Neural crest cell (in vitro differentiated cells): ENCODE measurements at places on chromosomes 13 and 19.
A peak's percentile ranks its signal among the peaks of the same experiment; 100 is the strongest.

DNA sequence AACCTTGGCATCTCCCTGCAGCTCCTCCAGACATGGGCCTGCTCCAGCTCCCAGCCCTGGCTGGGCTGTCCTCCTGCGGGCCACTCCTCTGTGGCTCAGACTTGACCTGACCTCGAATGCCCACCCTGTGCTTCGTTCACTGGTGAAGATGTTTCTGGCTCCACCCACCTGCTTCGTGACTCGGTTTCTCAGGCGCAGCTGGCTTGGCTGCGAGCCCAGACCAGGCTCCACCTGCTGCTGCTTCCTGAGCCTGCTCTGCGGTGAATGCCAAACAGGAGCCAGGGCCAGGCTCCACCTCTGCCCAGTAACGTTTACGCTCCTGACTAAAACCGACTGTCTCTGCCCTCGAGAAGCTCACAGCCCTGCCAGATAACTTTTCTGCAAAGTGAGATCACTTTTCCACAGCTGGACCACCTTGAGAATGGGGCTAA lies 8.9 kb upstream of the RSPH6A start:
- no peak for DNase-seq

DNA sequence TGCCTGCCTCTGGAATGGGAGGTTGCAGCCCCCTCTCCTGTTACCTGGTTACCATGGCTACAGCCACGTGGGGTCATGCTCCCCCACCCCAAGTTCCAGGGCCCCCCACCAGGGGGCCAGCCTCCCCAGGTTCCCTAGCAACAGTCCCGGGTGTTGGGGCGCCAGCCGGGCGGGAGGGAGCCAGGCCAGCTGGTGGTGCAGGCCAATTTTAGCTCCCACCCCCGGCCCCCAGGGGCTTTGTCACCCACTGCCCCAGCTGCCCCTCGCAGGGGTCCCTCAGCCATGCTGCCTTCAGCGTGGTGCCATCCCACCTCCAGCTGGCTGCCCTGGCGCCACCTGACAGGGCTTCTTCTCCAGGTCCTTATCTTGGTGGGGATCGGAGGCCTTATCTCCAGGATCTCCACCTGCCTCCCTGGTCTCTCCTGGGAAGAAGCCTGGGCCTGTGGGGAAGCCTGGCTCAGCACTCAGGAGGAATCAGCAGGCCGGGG lies 3.0 kb downstream of the MARK4 start:
- DNase-seq: no peak

- DNase-seq: no peak
Observed at GRCh38 chr13:99231721-99232120, 26.5 kb downstream of the GPR18 start.

DNA sequence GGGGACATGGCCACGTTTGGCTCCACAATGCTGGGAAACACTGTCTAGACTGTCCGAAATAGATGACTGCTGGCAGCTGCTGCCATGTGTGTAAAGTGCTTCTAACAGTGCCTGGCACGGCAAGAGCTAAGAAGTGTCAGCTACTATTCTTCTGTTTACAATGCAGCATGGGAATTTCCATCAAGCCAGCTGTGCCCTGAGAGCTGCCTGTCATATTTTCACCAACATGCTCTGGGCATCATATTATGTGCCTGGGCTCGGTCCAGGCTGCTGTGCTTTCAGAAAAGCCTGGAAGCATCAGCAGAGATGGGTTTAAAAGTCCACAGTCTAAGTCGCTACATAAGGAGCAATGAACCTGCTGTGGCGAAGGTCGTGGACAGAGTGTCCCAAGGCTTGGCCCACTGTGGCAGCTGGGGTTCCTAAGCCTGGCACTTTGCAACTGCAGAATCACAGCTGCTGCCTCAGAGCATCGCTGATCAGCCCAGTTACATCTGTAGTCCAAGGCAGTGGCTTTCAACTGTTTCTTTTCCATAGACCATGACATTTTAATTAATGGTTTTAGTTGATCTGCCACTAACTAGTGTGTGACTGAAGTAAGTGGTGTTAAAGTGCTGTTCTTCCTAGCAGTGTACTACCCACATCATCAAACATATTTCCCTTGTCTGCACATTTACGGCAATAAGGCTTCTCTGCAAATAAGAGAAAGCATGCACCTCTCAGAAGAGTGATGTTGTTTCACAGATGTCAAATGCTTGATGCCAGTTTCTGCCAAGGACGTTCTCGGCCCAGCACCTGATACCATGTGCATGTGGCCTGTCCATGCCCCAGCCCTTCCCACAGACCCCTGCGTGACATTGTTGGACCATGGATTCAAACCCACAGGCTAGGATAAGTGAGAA lies 95.7 kb upstream of the C1QTNF9B start:
- no peak for DNase-seq

- no peak for DNase-seq
Observed at GRCh38 chr19:57572415-57572947, 6.2 kb downstream of the ZNF416 start.

DNA sequence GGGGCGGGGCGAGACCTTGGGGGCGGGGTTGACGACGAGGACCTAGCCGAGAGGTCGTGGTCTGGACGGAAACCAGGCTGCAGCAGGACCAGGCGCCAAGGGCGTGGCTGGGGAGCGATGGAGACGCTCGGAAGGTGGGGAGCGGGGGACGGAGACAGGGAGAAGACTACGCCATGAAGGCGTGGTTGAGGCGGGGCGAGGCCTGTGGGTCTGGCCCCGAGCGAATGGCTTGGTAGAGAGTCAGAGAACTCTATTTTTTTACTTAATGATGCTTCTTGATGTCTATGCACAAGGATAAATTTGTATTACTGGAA lies 674 bp upstream of the FBXL12 start:
- no peak for DNase-seq

DNA sequence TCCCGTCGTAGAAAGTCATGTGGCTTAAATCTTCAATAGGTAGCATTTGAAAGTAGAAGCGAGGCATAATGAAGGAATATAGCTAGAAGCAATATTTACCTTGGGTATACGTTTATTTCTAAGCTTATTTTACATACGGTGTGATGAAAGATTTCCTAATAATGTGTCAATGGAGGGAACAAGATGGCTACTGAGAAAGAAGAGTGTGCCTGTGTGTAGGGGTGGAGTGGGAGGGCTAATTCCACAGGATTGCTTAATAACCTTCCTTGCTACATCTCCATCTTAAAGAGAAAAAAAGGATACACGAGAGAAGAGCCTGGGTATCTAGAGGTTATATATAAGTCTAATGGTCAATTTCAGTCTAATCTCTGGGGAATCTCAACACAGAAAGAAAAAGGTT lies 2.0 kb downstream of the SPART start:
- no peak for DNase-seq

DNA sequence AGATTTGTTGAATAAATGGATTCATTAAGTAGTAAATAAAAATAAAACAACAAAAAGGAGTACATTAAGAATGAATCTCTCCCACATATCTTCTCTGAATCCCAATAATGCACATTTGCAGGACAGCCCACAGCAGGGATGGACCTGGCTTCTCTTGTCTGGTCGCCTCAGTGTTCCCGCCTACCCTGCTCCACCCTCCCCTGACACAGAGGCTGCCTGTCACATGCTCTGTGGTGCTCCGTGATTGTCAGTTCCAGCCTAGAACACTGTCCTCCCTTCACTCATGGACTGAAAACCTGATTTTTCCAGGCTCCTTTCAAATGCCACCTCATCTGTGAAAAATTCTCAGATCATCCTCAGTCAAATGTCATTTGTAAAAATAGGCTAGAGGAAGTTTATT lies 94.5 kb upstream of the GPR12 start:
- DNase-seq: no peak

GRCh38 chr19:49746206-49746958 lies 16.7 kb downstream of the TSKS start:
- peak; percentile 16 for DNase-seq

DNA sequence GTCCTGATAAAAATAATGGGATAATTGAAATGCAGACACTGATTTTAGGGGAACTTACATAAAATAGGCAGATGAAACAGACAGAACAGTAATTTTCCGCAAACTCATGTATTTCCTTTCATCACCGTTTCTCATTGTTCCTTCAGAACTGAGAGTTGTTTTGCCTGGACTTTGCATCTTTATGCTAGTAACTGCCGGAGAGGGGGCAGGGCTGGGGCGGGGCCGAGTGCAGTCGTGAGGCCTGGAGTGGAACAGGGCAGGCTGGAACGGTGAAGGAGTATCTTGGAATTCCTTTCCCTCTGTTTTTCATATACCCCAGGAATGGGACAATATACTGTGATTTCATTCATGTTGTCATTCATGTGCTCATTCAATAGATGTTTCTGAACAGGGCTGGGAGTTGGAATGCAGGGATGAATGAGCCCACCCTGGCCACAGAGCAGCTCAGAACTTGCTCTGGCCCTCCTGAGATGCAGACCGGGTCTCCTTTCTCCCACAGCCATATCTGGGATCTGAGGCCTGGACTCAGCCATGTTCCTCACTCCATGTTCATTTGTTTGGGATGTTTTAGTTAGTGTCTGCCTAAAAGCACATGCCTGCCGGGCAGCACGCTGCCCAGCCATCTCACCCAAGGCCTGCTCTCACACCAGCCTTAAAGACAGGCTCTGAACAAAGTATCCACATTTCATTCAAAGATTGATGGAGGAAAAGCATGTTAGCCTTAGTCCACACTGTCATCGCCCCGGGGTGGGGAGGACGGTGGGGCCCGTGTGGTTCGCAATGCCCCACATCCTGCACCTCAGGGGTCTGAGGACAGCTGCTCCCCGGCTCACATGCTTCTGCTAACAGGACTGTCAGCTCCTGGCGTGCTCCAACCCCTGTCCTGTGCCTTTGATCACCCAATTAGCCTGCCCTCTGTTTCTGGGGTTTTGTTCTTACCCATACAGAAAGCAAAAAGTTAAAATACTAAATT lies 92.9 kb downstream of the SOX1 start:
- peak; percentile 34 for DNase-seq

DNA sequence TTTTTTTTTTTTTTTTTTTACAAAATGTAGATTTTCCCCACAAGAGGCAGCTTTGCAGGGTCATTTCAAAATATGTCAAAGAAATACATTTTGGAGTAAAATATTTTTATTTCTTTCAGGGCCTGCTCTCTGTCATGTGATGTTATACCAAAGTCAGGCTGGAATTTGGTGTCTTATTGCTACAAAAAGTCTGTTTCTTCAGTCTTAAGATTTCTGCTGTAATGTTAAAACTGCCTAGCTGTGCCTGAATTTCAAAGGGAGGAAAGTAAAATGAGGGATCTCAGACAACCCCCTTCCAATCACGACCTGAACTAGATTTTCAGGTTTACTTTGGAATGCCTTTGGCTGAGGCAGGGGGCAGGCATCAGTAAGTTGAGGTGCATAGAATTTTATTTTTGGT lies 12.8 kb upstream of the GTF2F2 start:
- no peak for DNase-seq

- no peak for DNase-seq
Observed at GRCh38 chr13:44198826-44199225, 174.8 kb upstream of the SERP2 start.

- DNase-seq: peak; percentile 97
Observed at GRCh38 chr13:30114571-30115256, 192.6 kb downstream of the KATNAL1 start.

- DNase-seq: no peak
Observed at GRCh38 chr19:2014731-2015607, 545 bp downstream of the BTBD2 start.

- no peak for DNase-seq
Observed at GRCh38 chr19:8120636-8121480, 28.5 kb downstream of the FBN3 start.
